Activated CD8-positive, alpha-beta memory T cell treated with anti-CD3 and anti-CD28 coated beads for 4 hours (primary cell): ENCODE measurements at places on chromosomes 12 and 14.

DNA sequence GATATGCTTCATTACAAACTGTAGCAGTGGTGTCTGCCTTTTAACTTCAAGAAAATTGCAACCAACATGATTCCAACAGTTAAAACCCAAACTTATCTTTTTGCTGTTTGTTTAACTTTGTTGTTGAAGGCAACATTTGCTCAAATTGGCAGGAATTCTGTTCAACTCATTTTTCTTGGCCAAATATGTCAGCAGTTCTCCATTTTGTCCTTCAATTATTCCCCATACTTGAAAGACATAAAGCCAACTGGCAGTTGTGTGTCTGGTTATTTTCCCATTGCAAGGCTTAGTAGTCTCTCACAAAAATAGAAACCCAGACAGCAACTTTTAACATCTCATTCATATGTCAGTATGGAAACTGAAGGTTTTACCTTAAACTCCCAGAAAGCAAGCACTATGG, 146.3 kb downstream of the LRIG3 start:
- DNase-seq = no peak

GRCh38 chr12:40262657-40263056, 37.9 kb downstream of the LRRK2 start:
- DNase-seq = no peak

GRCh38 chr14:81559385-81559784, 25.7 kb upstream of the SEL1L start:
- no peak for DNase-seq

DNA sequence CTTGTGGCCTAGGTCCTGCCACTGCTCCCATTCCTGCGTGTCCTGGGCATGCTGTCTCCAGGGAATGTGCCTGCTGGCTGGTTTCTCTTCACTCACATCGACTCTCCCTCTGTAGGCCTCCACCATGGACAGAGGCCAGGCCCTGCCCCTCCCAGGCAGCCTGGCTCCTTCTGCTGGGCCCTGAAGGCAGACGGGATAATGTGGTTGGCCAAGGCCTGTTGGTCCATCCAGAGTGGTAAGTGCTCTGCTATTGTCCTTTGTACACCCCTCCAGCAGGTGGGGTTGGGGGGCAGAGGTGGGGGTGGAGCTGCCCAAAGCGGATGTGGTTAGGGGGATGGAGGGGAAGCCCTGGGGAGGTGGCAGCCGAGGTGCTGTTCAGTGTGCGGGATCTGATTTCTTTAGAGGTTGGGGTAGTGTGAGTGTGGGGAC, 9.5 kb upstream of the NR4A1 start:
- no peak for DNase-seq
